ENCODE measurements at places on chromosomes 1 and 21.

GRCh38 chr1:4613606-4614370 is 40.6 kb upstream of the AJAP1 start:
- no peak for DNase-seq

DNA sequence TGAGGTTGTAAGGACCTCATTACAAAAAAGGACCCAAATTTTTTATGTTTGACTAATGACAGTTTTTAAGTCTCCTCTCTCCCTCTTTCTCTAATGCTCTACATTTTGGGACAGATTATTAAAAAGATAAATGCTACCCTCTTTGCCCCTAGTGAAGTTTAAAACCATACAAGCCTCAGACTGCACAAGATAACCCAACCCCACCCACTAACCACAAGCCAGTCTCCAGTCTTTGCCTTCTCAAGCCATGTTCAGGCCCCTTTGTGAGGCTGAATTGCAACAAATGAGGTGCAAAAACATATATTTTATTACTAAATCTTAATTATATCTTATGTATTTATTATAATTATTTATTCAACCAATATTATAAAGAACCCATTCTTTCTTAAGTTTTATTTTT is 597.2 kb upstream of the BRINP3 start:
- DNase-seq: no peak

- no peak for DNase-seq
Observed at GRCh38 chr1:212623603-212624002, 15.0 kb downstream of the ATF3 start.

DNA sequence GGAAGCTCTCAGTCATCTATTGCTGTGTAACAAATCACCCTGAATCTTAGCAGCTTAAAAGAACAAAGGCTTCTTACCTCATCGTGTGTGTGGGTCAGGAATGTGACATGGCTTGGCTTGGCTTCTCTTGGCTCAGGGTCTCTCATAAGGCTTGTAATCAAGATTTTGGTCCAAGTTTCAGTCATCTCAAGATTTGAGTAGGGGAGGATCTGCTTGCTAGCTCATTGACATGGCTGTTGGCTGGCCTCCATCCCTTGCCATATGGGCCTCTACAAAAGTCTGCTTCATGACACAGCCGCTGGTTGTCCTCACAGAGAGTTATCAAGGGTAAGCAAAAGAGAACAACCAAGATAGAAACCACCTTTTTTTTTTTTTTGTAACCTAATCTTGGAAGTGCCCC is 207.7 kb downstream of the PTPRC start:
- DNase-seq: no peak

- DNase-seq: peak; percentile 80
Observed at GRCh38 chr1:181479137-181479745, 4.1 kb upstream of the CACNA1E start.

Measured in NCI-H2107 (cell line).